Activated CD4-positive, CD25-positive, alpha-beta regulatory T cell treated with anti-CD3 and anti-CD28 coated beads, Interleukin-2, amount 50 U/mL, for 16 hours (primary cell): ENCODE measurements at places on chromosomes 11 and 22.

GRCh38 chr22:20980938-20981722, 967 bp upstream of the LZTR1 start:
- DNase-seq: no peak

DNA sequence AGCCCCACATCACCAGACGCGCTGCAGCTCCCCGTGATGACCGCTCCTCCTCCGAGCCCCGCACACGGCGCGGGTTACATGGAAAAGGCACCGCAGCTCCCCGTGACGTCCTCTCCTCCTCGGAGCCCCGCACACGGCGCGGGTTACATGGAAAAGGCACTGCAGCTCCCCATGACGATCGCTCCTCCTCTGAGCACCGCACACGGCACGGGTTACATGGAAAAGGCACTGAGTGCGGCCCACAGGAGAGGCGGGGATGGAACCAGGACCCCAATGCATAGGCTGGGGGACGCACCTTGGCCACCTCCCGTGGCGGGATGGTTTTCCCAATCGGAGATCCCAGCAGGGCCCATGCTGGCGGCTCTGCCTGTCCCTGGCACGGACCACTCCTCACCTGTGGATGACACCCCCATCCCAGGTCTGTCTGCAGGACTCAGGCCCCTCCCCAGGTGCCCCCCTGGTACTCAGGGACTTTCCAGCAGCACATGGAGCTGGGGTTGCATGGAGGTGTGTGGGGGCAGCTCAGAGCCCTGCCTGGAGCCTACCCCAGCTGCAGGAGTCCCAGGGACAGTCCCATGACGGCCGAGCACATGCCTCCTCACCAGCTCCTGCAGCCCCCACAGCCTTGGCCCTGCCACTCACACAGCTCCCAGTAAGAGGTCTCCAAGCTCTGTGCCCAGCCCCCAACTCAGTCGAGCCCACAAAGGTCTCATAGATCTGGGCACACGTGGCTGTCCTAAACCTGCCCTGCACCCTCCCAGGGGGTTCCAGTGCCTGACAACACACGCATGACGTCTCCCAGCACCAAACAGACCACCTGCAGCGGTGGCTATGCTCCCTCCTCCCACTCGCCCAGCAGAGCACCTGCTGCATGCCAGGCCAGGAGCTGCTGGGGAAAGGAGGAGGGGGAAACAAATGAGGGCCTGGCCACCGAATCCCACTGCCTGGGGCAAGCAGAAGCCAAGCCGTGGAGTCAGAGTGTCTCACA, 166.6 kb downstream of the BRD1 start:
- no peak for DNase-seq

- no peak for DNase-seq
Measured at GRCh38 chr11:112899235-112900006, 61.8 kb upstream of the NCAM1 start.

DNA sequence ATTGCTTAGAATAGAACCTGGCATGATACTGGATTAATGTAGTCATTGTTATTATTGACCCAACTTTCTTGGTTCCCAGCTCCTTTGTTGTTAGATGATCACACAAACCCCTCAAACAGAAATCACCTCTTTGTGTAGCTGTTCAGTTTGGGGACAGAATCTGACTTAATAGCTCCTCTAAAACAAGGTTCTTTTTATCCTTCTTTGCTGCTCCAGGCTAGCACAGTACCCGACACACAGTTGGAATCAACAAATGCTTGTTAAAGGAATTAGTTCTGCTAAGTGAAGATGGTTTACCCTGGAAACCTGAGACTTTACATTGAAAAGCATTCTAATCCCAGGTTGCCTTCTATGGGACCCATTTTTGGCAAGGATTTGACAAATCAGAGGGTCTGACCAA, 43.9 kb downstream of the GAB2 start:
- DNase-seq: no peak
